HL-60 (cell line): ENCODE measurements at places on chromosomes 2 and 18.
A peak's percentile ranks its signal among the peaks of the same experiment; 100 is the strongest.

GRCh38 chr18:48992133-48992532, 41.4 kb upstream of the SMAD7 start:
- no peak for DNase-seq

- DNase-seq = no peak
Measured at GRCh38 chr2:65199891-65200290, 27.7 kb upstream of the ACTR2 start.

GRCh38 chr2:58899692-58900091, 658.6 kb upstream of the FANCL start:
- DNase-seq = no peak

GRCh38 chr18:63102941-63103744, 216.4 kb downstream of the BCL2 start:
- DNase-seq = no peak

DNA sequence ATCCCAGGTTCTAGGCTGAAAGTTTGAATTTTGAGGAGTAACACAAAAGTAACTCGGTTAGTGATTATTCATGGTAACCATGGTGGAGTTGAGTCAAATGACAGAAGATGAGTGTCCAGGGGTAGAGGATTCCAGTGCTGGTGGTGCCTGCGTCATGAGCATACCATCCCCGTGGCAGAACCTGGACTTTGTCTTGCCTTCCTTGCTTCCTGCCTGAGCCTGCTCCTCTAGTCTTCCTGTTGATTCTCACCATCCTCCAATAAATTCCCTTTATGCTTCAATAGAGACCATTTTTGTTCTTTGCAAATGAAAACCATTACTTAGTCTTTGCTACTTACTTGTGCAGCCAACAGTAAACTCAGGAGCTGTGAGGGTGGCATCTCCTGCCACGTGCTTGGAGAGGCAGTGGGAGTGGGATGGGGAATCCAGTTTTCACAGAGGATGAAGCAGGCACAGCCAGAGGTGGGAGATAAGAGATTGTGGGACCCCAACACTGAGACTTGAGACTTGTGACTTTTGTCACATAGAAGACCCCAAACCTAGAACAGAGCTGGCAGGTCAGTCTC, 4.1 kb upstream of the YES1 start:
- no peak for DNase-seq

DNA sequence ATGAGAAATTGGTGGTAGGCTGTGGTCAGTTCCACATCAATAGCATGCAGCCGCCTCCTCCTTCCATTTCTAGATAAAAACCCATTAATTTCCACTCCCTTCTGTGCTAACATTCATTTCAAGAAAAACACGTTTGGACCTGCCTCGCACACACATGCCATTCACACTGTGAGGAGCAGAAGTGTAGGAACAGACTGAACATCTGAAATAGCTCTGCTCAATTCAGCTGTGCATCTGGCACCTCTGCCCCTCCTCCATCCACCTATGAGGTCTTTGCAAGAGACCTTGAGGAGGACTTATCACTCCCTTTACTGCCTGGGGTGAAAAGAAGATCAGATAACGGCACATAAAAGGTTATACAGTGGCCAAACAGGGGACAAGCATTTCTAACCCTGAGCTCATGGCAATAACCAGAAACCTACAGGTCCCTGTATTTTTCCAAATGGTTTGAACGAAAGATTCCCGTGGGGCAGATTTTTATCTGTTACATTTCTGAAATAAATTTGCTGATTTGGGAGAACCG, 30.8 kb upstream of the LRP2 start:
- no peak for DNase-seq

DNA sequence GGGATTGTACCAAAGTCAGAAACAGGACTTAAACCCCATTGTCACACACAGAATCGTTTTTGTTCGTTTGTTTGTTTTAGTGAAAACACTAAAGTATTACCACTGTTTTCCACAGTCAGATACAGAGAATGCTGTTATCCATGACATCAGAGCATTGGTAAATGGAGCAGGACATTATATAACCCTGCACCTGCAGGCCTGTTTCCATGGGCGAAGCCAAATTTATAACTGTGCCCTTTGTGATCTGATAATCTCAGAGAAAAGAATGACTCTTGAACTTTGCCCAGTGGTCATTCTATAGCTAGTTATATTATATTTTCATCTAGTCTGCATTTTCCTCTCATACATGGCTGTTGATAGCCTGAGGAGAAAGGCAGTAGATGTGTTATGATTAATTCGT, 217.6 kb downstream of the TMEM182 start:
- no peak for DNase-seq

- no peak for DNase-seq
Measured at GRCh38 chr2:121860033-121860757, 104.7 kb downstream of the TSN start.

GRCh38 chr2:239495791-239496233, 95.0 kb upstream of the HDAC4 start:
- no peak for DNase-seq

DNA sequence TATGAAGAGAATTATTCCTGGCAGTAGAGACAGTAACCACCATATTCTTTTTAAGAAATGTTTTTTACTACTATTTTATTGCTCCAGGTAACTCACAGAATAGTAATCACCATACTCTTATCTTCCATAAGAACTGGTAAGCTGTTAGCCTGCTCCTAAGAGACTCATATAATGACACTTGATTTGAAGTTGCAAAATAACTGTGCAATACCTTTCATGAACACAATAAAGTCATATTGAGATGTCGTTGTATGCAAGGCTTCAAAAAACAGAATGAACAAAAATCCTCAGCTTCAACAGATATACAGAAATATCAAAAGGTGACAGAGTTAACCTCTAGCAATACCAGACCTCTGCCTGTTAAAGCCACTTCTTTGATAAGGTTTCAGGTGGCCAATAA, 360.1 kb downstream of the NBAS start:
- no peak for DNase-seq

DNA sequence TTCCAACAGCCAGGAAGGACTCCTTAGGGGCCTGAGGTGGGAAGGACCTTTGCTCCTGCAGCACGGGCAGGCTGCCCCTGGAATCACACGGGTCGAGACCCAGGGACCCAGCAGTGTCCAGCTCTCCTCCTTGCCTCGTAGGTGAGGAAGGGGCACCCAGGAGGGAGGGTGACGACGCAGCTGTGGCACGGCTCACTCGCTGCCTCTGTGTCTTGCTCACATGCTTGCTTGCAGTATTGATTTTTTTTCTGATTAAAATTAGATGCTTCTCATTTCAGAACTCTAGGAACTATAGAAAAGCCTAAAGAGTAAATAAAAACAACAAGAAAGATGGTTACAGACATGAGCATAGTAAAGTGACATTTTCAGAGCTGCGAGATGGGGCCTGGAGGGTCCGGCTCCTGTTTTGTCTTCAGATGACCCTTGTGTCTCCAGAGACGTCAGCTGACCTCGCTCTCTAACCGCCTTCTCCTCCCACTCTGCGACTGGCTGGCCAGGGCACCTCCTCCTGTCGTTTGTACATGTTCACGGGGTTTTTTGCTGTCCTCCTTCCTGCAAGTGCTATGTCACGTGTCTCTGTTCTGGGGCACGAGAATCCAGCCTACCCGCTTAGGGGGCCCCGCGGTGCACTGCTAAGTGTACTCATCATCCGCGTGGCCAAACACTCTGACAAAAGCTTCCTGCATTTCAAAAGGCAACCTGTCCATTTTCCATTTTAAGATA, 65.7 kb upstream of the ZNF236 start:
- DNase-seq = no peak

DNA sequence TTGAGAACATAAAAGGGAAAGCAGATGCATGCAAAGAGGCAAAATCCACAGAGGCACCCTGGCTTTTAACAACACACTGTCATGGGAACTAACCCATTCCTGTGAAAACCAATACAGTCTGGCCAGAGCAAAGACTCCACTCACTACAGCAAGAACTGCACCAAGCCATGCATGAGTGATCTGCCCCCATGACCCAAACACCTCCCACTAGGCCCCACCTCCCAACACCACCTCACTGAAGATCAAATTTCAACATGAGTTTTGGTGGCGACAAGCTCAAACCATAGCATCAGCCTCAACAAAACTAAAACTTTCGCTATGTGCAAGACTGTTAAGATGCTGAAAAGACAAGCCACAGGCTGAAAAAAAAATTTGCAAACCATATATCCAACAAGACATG, 162.8 kb downstream of the SMAD2 start:
- DNase-seq = no peak

DNA sequence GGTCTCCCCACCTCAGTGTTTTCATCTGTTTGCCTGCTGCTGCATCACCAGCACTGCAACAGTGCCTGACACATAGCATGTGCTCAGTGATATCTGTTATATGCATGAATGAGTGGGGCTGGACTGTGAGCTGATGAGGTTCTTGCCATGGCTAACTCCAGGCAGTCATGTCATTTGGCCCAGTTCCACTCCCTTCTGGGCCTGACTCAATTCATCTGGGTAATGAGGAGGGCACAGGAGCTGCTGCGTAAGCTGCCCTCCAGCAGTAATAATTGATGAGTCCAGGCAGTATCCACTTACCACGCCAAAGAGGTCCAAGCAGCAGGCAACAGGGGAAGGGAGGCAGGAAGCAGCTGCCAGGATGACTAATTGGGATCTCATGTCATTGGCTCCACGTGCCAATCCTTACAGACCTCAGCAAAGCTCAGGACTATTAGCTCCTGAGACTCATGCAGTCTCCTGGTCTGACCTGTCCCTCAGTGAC, 34.1 kb upstream of the MAT2A start:
- DNase-seq = peak; percentile 27

- DNase-seq = peak; percentile 30
Measured at GRCh38 chr18:76274468-76275289, 220.4 kb downstream of the ZNF516 start.

DNA sequence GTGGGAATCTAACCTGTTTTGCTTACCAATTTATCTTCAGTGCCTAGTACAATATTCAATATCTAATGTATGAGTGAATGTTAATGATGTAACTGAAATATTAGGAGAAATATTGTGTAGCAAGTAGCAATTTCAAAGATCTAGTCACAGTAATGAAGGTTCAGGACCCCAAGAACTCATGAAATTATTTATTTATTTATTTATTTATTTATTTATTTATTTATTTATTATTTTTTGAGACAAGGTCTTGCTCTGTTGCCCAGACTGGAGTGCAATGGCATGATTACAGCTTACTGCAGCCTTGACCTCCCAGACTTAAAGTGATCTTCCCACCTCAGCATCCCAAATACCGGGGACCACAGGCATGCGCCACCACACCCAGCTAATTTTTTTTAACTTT, 126.9 kb downstream of the KCNJ3 start:
- DNase-seq = no peak

- DNase-seq = no peak
Measured at GRCh38 chr2:19785447-19785846, 116.3 kb downstream of the TTC32 start.

- no peak for DNase-seq
Measured at GRCh38 chr2:148675708-148676107, 31.2 kb downstream of the EPC2 start.

GRCh38 chr2:151905963-151906632, 77.9 kb upstream of the ARL5A start:
- DNase-seq = no peak

GRCh38 chr18:48862678-48863270, 88.0 kb downstream of the SMAD7 start:
- DNase-seq = no peak

GRCh38 chr2:212998626-212999359, 152.6 kb downstream of the IKZF2 start:
- DNase-seq = no peak

DNA sequence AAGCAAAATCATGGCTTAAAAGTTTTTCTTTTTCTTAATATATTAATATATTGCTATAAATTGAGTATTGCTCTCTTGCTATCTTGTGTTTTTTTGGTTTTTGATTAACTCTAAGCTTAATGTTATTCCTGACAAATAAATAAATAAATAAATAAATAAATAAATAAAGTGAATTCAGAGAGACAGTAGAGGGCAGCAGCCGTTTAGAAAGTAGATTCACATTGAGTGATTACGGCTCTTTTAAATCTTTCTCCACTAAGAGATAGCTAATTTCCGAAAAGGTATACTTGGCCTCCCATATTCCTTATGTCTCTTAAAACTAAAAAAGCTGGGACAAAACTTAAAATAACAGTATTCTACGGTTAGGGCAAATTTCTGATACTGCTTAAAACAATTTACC, 34.3 kb downstream of the MSH2 start:
- no peak for DNase-seq

GRCh38 chr2:46538393-46538792, 59.0 kb downstream of the TMEM247 start:
- DNase-seq = peak; percentile 84

DNA sequence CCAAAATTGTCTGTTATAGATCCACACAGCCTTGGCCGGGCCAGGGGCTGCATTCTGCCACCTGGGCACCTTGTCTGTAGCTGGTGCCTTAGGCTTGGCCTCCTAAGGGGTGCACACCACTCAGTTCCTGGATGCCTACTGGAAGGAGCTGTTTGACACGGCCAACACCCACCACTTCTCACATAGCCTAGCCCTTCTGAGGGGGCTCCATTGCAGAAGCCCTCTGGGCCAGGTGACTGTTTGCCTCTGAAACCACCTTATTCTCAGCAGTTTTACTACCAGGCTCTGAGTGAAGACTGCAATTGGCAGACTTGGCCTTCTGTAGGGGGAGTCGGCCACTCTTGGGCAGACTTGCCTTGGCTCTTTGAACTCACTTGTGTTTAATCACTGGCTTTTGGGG, 39.5 kb downstream of the EPHA4 start:
- DNase-seq = no peak
